ENCODE measurements at places on chromosomes 5 and 9.

DNA sequence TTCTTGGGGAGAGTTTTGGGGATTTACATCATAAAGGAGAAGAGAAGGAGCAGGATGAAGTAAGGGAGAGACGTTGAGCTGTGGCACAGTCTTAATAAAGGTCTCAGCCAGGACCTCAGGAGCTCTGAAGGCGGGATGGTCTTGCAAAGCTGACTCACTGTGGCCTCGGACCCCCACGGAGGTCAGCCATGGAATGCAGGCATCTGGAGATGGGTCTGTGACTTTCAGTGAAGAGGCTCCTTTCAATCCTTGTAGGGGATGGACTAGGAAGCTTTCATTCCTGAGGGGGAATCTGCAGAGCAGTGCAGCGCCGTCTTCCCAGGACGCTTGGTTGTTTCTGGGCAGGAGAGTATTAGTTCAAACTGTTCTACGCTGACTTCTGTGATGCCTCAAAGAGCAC is 65.7 kb upstream of the BASP1 start:
- DNase-seq, result no peak

DNA sequence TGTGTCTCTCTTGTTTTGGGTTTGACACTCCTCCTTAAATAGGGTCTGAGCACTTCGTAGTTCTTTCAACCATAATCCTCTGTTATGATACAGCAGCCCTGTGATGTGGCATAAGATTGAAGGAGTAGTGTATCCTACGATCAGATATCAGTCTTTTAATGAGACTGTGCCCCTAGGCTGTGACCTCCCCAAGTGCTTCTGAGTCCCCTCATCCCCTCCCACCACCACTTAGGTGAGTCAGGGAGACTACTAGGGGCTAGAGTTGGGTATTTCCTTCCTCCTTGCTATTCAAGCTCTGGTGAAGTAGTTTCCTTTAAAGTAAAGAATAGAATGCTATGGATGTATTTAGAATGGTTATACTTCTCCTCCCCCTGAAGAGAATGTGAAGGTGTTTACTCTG is 637.2 kb upstream of the GRAMD2B start:
- no peak for DNase-seq

DNA sequence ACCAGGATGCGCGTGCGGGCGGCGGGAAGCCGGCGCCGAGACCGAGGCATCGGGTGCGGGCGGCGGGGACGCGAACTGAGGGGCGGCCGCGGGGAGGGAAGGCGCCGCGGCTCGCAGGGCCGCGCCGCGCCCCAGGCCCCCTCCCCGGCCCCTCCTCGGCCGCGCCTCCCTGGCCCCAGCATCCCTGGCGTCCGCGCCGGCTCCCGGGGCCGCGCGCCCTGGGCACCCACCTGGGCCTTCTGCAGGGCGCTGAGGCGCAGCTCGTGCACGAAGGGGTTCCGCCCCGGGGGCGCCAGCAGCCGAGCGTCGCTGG is 324 bp downstream of the LPCAT1 start:
- DNase-seq, result no peak

DNA sequence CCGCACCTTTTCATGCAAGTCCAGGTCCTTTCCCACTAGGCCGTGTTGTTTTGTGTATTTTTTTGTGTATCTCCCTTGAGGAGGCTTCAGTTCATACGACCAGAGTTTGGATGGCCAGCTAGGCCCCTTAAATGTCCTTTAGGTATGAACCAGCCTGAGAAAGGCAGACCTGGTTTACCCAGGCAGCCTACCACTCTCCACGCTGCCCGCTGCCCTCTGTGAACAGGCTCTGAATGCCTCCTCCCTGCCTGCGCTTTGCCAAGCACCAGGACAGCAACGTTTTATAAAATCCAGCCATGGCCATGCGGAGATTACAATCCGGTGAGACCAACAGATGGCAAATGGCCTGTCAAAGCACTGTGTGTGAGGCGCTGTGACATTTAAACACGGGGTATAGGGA is 626 bp upstream of the CLTB start:
- DNase-seq, result no peak

- DNase-seq, result no peak
Measured at GRCh38 chr5:95374061-95374460, 17.1 kb upstream of the FAM81B start.

- DNase-seq, result no peak
Measured at GRCh38 chr9:81626511-81626910, 62.8 kb downstream of the TLE1 start.

DNA sequence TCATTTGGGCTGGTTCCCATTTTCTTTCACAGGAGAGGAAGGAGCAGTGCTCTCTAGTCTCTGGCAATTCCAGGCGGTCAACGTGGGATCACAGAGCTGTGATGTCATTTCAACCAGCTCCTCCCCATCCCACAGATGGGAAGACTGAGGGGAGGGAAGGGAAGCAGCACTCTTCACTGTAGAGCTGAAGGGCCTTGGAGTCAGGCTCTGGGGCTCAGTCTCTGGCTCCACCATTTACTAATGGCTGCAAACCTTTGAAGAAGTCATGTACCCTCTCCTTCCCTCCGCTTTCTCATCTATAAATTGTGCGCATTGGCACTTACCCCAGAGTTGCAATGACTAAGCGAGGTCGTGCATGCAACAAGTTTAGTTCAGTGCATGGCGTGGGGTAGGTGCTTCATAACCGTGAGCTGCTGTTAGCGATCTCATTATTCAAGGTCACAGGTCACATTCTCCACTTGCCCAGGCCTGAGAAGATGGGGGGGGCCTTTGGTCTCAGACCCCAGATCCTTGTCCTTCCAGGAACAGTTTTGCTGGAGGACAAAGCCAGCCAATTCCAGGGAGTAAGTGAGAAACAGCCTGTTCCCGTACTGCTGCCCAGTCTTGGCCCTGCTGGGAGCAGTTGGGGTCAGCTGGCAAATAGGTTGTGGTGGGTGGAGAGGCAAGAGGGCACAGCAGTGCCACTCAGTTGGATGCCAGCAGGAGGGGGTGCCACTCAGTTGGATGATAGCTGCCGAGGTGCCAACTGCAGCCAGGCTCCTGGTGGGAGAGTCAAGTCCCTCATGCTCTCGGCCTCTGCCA is 136.7 kb downstream of the RGS3 start:
- DNase-seq, result no peak

- no peak for DNase-seq
Measured at GRCh38 chr5:162174358-162174974, 106.9 kb downstream of the GABRG2 start.

- no peak for DNase-seq
Measured at GRCh38 chr9:74173284-74173683, 323.9 kb upstream of the RORB start.

GRCh38 chr5:10482791-10483530 is 41.3 kb downstream of the ROPN1L start:
- no peak for DNase-seq

DNA sequence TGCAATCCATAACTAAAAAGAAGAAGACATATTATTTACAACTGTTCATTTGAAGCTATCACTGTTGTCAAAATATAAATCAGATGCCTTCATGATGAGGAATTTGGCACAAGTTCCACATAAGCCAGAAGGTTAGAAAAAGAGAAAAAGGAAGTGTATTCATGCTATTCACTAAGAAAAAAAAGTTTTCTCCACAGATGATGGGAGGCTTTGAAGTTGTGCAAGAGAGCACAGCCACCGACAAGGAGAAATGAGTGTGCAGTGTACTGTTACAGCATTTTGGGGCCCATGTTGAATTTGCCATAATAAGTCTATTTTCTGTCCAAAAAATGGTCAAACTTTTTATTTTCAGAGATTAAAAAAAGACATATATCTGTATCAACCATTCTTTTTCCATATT is 32.9 kb upstream of the IFNK start:
- no peak for DNase-seq

DNA sequence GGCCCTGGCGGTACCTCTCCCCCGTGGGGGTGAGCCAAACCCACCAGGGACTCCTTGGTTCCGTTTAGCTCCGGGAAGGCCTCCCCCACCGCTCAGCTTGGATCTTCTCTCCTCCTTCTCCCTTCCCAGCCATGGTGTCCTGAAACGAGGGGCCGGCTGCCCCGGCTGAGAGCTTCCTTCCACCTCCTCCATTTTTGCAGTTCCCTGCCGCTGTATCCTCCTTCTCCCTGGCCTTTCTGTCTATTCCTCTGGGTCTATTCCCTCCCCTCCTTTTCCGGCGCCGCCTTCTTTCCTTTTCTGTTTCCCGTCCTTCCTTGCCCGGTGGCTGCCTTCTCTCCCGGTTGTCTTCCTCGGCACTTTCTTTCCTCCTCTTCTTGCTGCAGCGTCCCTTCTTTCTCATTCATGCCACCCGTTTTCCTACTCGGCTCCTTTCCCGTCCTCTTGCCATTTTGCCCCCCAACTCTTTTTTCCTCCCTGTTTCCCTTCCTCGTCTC is 110.4 kb downstream of the LIFR start:
- no peak for DNase-seq

GRCh38 chr5:174165406-174165805 is 119.9 kb downstream of the NSG2 start:
- no peak for DNase-seq
